SJCRH30 (cell line): ENCODE measurements at places on chromosomes 16 and 17. TPM values are rescaled to one million over a fixed set of nuclear protein-coding genes. Genes with fewer than 3 reads are reported as not detected.

GRCh38 chr17:7484919-7485377 is 782 bp downstream of the POLR2A start:
- H3K27me3 ChIP-seq = no peaks in the 10 kb centered on the region
- peak overlapping the region; percentile 98 for H3K27ac ChIP-seq
- H3K4me3 ChIP-seq = peak overlapping the region; percentile 65
- H3K36me3 ChIP-seq = peaks cover 5% of the 10 kb centered on the region; the same call in 1 of the 2 replicates

DNA sequence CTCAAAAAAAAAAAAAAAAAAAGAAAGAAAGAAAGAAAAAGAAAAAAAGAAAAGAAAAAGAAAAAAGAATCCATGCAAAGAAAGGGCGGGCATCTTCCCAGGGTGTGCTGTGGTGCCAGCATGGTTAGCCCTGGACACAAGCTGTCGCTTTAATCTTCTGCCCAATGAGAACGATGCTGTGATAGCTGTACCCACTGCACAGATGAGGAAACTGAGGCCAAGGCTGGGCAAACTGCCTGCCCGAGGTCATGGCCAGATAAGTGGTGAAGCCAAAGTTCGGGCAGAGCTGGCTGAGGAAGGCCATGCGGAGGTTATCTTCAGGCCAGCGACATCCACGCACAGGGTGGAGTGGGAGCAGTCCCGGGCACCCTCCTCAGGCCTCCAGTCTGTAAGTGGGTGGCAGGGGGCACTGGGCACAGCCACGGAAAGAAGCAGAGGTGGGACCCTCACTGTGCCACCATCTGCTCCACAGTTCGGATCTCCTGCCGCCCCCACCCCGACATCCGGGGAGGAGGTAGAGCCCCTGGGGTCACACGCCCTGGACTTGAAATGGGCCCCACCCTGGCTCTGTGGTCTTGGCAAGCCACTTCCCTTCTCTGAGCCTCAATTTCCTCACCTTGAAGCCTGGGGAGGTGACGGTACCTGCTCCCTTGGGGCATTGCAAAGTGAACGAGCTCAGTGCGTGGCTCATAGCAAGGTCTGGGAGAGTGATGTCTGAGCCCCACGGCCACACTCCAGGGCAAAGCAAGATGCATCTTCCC is 6.5 kb downstream of the FBXL16 start:
- DNase-seq = no peak
- H3K27me3 ChIP-seq = peaks cover 29% of the 10 kb centered on the region
- H3K27ac ChIP-seq = no peak overlapping the region
- no peak overlapping the region for H3K4me3 ChIP-seq
- H3K36me3 ChIP-seq = no peaks in the 10 kb centered on the region
- no peaks in the 10 kb centered on the region for H3K4me1 ChIP-seq

Gene FCSK
- 1.6 and 1.9 TPM in 2 replicates for total RNA-seq

GRCh38 chr16:49547448-49547847 is 173.8 kb downstream of the C16orf78 start:
- H3K27me3 ChIP-seq = no peaks in the 10 kb centered on the region
- no peaks in the 10 kb centered on the region for H3K36me3 ChIP-seq
- peaks cover 11% of the 10 kb centered on the region for H3K4me1 ChIP-seq
- H3K4me3 ChIP-seq = no peak overlapping the region

Gene CETP
- 0.14 TPM in 1 of 2 replicates, not detected in the other for total RNA-seq

GRCh38 chr16:53985861-53986260 is 281.9 kb downstream of the FTO start:
- H3K4me1 ChIP-seq = peaks cover 3% of the 10 kb centered on the region; the same call in 1 of the 2 replicates
- no peak overlapping the region for H3K27ac ChIP-seq
- no peaks in the 10 kb centered on the region for H3K36me3 ChIP-seq

- H3K36me3 ChIP-seq = no peaks in the 10 kb centered on the region
- no peaks in the 10 kb centered on the region for H3K27me3 ChIP-seq
- H3K27ac ChIP-seq = no peak overlapping the region
These were observed 135.6 kb downstream of the GAS7 start for GRCh38 chr17:10062691-10063385.

DNA sequence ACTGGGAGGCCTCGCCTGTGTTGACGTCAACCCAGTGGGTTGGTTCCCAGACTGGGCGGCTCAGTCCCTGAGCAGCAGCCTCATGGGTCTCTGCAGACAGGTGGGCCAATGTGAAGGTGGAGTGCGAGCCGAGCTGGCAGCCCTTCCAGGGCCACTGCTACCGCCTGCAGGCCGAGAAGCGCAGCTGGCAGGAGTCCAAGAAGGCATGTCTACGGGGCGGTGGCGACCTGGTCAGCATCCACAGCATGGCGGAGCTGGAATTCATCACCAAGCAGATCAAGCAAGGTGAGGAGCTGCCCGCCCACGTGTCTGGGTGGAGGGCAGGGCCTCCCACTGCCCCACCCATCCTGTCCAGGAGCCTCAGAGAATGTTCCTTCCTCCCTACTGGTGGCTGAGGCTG is 44.1 kb downstream of the MRC2 start:
- H3K4me3 ChIP-seq = no peak overlapping the region
- no peak overlapping the region for H3K27ac ChIP-seq
- DNase-seq = no peak
- no peaks in the 10 kb centered on the region for H3K27me3 ChIP-seq
- H3K4me1 ChIP-seq = no peaks in the 10 kb centered on the region

Gene EPX
- total RNA-seq = not detected in 2 replicates

DNA sequence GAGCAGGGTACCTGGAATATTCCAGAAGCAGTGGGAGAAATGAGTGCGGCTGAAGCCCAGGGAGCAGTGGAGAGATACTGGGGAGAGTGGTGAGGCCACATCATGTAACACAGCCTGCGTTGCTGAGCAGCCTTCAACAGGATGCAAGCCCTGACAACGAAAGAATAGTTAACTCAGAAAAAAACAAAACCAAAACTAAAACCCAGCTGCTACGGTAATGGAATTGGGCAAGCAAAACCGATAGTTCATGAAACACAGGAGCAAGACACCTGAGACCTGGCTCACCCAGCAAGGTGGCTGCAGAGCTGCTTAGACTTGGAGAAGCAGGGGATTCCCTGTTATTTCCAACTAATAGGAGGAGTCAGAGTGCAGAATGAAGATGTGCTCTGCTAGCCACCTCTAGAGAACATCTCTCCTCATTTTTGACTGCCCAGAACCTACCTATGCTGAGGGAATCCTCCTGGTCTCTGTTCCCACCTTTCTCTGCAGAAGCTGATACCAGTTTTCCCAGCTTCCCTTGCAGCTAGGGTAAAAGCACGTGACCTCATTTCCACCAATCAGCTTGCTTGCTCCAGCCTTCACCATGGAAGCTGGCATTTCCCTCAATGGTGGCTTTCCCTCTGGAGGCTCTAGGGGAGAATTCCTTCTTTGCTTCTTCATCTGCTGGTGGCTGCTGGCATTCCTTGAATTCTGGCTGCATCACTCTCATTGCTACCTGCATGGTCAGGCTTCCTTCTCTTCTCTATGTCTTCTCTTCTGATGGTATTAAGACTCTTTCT is 59.4 kb upstream of the XYLT1 start:
- H3K4me3 ChIP-seq = no peak overlapping the region
- DNase-seq = no peak

Gene MPV17L
- total RNA-seq = not detected in 2 replicates

DNA sequence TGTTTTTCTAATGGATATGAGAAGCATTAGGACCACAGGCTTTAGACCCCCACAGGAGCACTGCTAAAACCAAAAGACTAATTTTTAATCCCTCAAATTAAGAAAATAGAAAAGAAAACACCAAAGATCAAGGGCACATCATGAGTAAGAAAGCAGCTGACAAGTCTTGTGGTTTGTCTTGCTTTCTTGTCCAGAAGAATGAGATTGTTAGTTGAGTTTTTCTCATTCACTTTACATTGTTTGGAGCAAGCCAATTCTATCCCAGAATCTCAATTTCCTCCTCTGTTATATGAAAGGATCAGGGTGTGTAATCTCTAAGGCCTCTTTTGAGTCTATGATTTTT is 899.0 kb downstream of the KCNJ2 start:
- peaks cover 4% of the 10 kb centered on the region for H3K4me1 ChIP-seq
- no peaks in the 10 kb centered on the region for H3K36me3 ChIP-seq
- no peak overlapping the region for H3K4me3 ChIP-seq
- no peaks in the 10 kb centered on the region for H3K27me3 ChIP-seq

- 0 out of 2 replicates have a peak, but pooled peaks cover 3% of the 10 kb centered on the region for H3K4me1 ChIP-seq
- no peak for DNase-seq
- no peaks in the 10 kb centered on the region for H3K27me3 ChIP-seq
- no peak overlapping the region for H3K27ac ChIP-seq
- no peak overlapping the region for H3K4me3 ChIP-seq
These were observed 69.4 kb upstream of the SMIM36 start for GRCh38 chr17:55580596-55581133.

Gene SOX8
- total RNA-seq = 141 and 144 TPM in 2 replicates

- H3K36me3 ChIP-seq = no peaks in the 10 kb centered on the region
- DNase-seq = no peak
- no peaks in the 10 kb centered on the region for H3K27me3 ChIP-seq
- H3K4me1 ChIP-seq = no peaks in the 10 kb centered on the region
These were observed 650.7 kb downstream of the CDH8 start for GRCh38 chr16:61385392-61386071.

Gene MEIOC
- 0.04 TPM in 1 of 2 replicates, not detected in the other for total RNA-seq

GRCh38 chr17:73956169-73956568 is 247.3 kb upstream of the RPL38 start:
- no peak overlapping the region for H3K4me3 ChIP-seq
- no peak for DNase-seq
- H3K27me3 ChIP-seq = no peaks in the 10 kb centered on the region
- no peaks in the 10 kb centered on the region for H3K4me1 ChIP-seq
- H3K27ac ChIP-seq = no peak overlapping the region

GRCh38 chr16:4937782-4938682 is 1.1 kb upstream of the PPL start:
- H3K4me1 ChIP-seq = peaks cover 19% of the 10 kb centered on the region
- H3K27ac ChIP-seq = no peak overlapping the region
- DNase-seq = no peak

Gene ZPBP2
- not detected in 2 replicates for total RNA-seq

Gene GCGR
- total RNA-seq = 0.04 TPM in 1 of 2 replicates, not detected in the other

DNA sequence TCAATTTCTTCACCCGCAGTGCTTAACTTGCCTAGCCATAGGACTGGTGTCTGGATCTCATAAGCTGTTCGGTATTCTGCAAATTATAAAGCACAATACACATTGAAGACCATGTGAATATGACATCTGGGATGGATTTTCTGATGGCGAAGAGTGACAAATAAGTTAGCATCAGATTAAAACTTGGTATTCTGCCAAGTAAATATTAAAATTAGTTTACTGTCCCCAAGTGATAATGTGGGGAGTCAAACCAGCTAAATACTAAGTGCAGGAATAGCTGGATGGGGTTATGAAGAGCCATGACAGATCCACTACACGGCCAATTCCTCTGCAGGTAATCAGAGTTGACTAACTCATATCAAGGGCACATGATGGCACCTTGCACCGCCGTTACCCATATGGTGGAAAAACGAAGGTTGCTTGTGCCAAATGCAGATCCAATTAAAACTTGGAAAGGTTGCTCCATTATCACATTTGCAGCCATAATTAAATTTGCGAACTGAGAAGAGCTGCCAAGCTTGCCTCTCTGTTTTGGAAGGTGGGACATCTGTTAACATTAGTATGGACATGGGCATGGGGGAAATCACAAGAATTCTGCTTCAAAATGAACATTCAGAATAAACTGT is 114.9 kb upstream of the TOM1L1 start:
- H3K27me3 ChIP-seq = no peaks in the 10 kb centered on the region
- no peak overlapping the region for H3K27ac ChIP-seq
- no peaks in the 10 kb centered on the region for H3K36me3 ChIP-seq
- H3K4me1 ChIP-seq = no peaks in the 10 kb centered on the region
- no peak for DNase-seq

Gene FASN
- total RNA-seq = 141 and 151 TPM in 2 replicates

Gene MYLK3
- total RNA-seq = 0.25 and 0.26 TPM in 2 replicates

DNA sequence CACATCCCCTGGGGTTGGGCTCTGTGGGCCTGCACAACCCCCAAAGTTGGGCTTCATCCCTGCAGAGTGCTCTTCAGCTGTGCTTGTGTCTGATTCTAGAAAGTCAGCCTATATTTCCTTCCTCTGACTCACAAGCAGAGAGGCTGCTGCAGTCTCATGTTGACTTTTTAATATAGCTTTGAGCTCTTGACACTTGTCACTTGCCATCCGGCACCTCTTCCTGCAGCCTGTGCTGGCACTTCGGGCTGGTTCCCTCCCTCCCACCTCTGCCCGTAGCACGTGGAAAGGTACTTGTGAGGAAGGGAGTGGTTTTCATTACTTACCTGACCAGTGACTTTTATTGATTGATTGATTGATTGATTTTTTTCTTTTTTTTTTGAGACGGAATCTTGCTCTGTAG is 19.0 kb upstream of the JPT2 start:
- no peaks in the 10 kb centered on the region for H3K27me3 ChIP-seq
- no peak for DNase-seq
- no peak overlapping the region for H3K4me3 ChIP-seq
- peaks cover 11% of the 10 kb centered on the region for H3K36me3 ChIP-seq
- H3K4me1 ChIP-seq = no peaks in the 10 kb centered on the region

DNA sequence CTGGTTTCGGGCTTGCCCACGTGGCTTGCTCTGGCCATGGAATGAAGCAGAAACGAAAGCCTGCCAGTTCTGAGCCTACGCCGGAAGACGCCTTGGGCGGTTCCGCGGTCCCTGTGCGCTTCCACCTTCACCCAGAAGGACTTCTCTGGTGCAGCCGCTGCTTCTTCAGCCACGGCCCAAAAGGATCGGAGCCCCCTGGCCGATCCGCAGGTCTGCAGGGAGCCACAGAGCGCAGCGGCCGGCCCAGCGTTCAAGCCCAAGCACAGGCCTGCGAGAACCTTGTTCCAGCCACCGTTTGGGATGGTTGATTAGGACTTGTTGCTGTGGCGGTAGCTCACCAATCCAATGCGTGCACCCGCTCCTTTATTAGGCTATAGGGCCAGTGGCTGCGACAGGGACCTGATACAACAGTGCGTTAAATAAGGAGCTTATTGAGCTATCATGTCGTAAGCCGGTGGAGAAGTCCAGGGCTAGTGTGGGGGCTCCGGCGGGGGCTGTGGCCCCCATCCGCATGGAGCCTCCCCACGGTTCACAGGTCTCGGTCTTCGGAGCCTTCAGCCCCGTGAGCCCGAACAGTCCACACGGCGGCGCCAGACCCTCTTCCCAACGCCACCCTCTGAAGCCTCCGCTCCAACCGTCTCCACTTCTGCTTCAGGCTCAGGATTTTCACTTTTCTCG is 10.2 kb upstream of the MPP2 start:
- H3K4me3 ChIP-seq = no peak overlapping the region
- no peaks in the 10 kb centered on the region for H3K36me3 ChIP-seq
- no peak overlapping the region for H3K27ac ChIP-seq
- H3K27me3 ChIP-seq = peaks cover 32% of the 10 kb centered on the region
- no peaks in the 10 kb centered on the region for H3K4me1 ChIP-seq

DNA sequence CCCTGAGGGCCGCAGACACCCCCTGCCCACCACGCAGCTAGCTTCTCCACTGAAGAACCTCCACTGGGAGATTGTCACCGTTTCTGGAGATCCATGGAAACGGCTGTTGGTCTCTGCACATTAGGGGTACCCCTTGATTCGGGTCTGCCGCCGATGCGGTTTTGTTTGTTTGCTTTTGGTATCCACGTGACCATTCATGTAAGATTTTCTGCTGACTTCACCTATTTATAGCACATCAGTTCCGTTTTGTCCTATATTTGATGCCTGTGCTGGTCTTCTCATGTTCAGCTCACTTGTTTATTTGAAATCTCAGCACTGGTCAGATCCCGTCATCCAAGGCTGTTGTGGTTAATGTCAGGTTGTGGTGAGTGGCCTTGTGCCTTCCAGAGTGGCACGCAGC is 21.1 kb downstream of the CRAMP1 start:
- H3K36me3 ChIP-seq = peaks cover 16% of the 10 kb centered on the region
- no peak overlapping the region for H3K27ac ChIP-seq
- H3K27me3 ChIP-seq = no peaks in the 10 kb centered on the region
- no peak overlapping the region for H3K4me3 ChIP-seq
- H3K4me1 ChIP-seq = no peaks in the 10 kb centered on the region

Gene HEATR9
- not detected in 2 replicates for total RNA-seq

Gene C1QTNF1
- 45.7 and 48.3 TPM in 2 replicates for total RNA-seq
